ENCODE measurements at places on chromosomes 13 and 19.

- peak; percentile 72 for DNase-seq
These were observed 11.2 kb upstream of the KLK4 start for GRCh38 chr19:50922317-50922853.

GRCh38 chr19:3543150-3544057, 4.4 kb downstream of the TEKTIP1 start:
- no peak for DNase-seq

DNA sequence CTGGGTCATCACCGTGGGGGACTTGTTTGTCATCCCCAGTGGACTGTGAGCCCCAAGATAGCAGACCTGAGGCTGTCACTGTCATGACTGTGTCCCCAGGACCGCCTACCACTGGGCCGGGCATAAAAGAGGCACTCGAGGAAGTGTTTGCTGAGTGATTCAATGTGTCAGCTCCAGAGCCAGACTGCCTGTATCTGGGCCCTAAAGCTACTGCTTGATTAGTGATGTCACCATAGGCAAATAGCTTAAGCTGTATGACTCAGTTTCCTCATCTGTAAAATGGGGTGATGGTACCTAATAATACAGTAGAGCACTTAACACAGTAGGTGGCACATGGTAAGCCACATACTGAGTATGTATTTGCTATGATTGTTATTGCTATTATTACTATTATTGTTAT, 11.2 kb upstream of the CEACAM19 start:
- DNase-seq, result no peak

DNA sequence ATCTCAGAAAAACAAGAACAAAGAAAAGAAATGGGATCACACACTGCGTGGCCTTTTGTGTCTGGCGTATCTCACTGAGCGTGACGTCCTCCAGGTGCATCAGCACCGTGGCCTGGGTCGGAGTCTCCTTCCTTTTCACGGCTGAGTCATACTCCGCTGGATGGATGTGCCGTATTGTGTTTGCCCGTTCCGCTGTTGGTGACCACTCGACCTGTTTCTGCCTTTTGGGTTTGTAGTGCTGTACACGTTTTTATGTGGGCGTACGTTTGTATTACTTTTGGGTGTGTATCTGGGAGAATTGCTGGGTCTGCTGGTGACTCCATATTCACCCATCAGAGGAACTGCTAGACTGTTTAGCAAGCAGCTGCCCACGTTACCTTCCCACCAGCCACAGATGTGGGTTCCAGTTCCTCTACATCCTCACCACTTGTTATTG, 11.4 kb downstream of the ARID3A start:
- DNase-seq, result no peak

DNA sequence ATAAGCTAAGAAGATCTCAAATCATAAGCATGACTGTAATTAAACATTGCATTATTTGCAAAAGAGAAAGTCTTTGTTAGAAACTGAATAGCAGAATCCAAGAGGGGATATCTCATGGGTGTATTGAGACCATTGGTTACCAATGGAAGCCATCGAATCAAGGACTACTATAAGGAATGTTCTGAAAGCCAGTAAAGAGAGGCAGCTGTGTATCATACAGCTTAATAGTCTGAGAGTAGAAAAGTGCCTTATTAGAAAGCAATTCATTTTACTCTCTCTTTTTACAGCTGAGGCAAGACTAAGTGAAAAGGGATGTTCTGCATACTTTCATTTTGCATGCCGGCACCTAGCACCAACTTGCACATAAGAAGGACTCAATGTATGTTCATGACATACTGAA, 7.6 kb upstream of the DCT start:
- no peak for DNase-seq

DNA sequence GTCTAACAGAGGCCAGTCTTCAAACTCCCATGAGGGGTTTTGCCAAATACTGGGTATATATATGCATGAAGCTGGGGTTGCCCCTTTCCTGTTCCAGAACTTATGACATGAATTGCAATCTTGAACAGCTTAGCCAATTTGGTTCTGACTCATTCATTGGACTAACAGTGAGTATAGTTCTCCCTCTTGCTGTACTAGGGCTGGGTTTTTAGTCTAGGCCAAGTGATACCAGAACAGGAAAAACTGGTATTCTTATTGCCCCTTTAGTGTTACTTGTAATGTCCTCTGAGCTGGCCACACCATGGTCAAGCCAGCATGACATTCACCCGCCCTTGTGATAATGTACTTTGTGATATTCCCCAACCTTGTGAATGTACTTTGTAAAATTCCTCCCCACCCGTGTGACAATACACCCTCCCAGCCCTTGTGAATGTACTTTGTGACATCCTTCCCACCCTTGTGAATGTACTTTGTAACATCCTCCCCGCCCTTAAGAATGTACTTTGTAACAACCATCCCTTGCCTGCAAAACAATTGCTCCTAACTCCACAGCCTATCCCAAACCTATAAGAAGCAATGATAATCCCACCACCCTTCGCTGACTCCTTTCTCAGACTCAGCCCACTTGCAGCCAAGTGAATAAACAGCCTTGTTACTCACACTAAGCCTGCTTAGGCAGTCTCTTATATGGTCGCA, 26.9 kb downstream of the ZNF846 start:
- no peak for DNase-seq

GRCh38 chr19:32350987-32351348, 5.6 kb downstream of the ZNF507 start:
- no peak for DNase-seq

DNA sequence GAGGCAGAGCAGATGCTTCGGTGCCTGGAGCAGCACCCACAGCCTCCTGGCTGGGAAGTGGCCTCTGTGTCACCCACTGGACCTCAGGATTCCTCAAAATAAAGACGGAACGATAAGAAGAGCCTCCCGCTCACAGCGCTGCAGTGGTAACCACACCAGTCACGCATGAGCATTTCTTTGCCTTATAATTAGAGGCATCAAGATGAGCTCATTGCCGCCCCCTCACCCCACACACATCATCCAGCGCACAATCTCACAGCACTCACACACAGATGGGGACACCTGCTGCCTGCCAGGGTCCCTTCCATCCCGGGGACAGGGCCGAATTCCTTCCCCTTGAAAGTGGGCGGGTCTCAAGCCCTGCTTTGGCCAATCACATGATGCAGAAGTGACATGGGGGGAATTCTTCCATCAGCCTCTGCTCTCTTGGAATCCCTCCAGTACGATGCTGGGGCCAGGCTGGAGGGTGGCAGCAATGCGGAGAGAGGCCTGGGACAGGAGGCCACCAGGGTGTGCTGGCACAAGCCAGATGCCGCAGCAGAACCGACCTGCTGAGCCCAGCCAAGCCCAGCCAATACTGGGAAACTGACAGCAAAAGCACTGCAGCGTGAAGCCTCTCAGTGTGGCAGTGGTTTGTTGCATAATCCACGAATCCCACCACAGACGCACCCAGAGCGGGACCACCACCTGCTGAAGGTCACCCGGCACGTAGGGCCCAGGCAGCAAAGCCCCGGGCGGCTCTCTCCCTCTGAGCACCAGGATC, 16.0 kb downstream of the PIP5K1C start:
- DNase-seq, result no peak

Data from stimulated activated CD4-positive, alpha-beta T cell treated with anti-CD3 and anti-CD28 coated beads, Interleukin-4, amount 100 ng/mL, for 1 hour (primary cell).